Ureter (tissue), 1 donor: ENCODE measurements at places on chromosomes 1 and 21.

- DNase-seq, result no peak
Observed at GRCh38 chr1:46407636-46408035, 13.5 kb downstream of the FAAH start.

- no peak for DNase-seq
Observed at GRCh38 chr1:66312271-66312990, 221.5 kb upstream of the SGIP1 start.

- DNase-seq, result no peak
Observed at GRCh38 chr1:101314244-101314643, 77.4 kb downstream of the S1PR1 start.

- no peak for DNase-seq
Observed at GRCh38 chr1:26701266-26701994, 5.6 kb downstream of the ARID1A start.
